ENCODE measurements at places on chromosomes 2 and 18.

- no peak for DNase-seq
Observed at GRCh38 chr2:86499326-86499725, 58.2 kb downstream of the KDM3A start.

- DNase-seq, result no peak
Observed at GRCh38 chr2:173741759-173742158, 223.4 kb downstream of the SP3 start.

- no peak for DNase-seq
Observed at GRCh38 chr2:26312471-26312870, 33.5 kb upstream of the SELENOI start.

- DNase-seq, result no peak
Observed at GRCh38 chr2:171345971-171346722, 87.6 kb downstream of the METTL8 start.

GRCh38 chr2:120013597-120014223, 833 bp downstream of the EPB41L5 start:
- DNase-seq, result no peak

DNA sequence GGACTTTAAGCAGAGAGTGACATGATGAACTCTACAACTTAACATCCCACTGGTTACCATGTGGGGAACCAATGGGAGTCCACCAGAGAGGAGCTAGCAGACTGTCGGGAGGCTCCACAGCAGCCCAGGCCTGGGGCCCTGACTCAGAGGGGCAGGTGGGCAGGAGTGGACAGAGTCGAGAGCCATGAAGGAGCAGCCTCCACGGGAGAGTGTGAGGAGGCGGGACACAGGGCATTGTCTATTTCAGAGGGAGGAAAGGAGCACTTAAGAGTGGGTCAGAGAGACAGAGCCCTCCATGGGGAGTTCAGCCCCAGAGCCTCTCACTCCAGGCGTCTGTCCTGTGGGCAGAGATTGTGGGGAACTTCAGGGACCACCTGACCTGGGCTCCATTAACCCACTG, 118.7 kb downstream of the CYP26B1 start:
- DNase-seq, result no peak

DNA sequence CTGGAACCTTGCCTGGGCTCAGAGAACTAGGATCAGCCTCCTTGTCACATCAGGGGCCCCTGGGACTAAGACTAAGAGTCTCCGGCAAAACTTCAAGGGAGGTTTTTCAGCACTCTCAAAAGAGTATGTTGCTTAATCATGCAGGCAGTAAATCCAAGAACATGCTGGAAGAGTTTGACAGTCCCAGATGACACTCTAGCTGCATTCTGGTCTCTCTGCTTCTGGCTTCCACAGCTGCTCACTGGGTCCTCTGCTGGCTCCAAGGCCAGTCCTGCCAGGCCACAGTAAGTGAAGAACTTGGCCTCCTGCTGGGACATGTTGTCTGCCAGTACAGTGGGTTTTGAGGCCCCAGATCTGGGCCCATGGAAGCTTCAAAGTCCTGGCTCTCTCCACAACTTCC, 45.2 kb upstream of the IL1RL1 start:
- no peak for DNase-seq

DNA sequence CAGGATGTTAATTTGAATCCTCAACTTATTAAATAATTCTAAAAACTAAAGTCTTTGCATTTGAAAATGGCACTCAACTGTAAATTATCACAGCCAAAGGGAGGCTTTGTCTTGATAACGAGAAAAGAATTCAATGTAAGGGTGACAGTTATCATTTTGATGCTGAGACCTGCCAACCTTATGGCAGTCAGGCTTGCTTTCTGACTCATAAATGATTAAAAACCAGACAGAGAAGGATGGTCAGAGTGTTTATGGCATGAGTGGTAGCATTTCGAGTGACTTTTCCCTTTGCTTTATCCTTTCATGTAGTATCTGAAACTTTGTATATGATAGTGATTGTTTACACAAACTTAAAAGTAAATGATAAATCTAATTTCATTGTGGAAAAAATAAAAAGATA, 53.9 kb upstream of the EPC2 start:
- no peak for DNase-seq

DNA sequence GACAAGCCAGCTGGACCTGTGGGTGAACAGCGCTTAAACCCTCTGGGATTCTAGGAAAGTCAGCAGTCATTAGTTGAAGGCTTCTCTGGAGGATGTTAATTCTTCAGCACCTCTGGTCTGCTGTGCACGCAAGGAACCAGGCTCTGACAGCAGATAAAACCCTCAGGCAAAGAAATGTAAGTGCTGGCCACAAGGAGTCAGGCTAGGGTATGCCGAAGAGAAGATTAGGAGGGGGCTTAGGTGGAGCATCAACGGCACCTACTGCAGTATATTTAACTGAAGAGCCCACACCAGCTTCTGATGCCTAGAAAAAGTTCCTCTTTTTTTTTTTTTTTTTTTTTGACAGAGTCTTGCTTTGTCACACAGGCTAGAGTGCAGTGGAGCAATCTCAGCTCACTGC, 304.2 kb upstream of the MC4R start:
- DNase-seq, result no peak

GRCh38 chr2:222689322-222689721, 17.9 kb downstream of the MOGAT1 start:
- no peak for DNase-seq

DNA sequence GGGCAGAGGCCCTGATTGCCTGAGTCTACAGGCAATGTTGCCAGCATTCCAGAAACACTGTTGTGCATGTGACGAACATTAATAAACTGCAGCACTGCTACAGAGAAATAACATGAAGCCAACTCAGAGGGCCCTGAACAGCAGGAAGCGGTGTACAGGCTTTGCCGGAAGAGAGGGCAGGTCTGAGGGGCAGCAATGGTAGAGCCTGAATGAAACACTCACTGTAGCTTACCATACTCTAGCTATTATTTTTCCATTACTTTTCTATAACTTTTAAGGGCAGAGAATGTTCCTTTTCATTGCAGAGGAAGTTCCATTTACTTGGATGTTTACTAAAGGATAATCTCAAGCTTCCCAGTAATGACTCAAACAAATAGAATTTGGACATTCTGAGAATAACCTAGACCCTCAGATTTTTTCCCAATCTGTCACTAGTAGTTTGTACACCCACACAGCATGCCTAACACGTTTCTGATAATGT, 150.4 kb downstream of the MTX2 start:
- no peak for DNase-seq

DNA sequence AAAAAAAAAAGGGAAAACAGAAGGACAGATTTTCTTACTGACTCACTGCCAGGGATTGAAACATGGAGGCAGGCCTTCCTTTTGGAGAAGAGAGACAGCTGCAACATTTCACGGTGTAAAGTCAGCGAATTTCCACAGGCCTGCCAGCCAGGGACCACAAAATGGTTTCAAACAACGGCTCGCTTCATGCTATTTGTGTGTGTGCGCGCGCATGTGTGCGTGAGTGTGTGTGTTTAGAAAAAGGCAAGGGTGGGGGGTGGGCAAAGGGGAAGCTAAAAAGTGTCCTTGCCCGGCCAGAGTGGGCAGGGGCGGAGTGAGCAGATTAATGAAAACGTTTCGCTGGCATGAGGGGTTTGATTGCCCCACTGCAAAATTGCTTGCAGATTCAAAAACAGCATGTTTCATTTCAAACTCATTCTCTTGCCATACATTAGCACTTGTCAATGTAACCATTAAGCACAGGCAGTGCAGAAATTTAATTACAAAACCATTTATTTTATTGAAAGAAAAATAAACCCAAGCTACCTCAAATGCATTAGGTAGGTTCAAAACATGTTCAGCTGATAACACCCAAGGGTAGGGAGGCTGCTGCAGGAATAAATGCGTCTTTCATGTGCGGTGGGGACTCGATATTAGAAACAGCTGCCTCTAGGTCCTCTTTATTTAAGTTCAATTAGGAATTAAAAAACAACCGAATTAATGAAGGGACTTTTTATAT, 182.1 kb upstream of the SIX2 start:
- no peak for DNase-seq

All from GM12891 (cell line).